ENCODE measurements at places on chromosomes 4 and X. TPM values are rescaled to one million over a fixed set of nuclear protein-coding genes. Genes with fewer than 3 reads are reported as not detected.

CXorf65 gene
- total RNA-seq, result not detected

GRCh38 chr4:141713185-141713584 is 76.8 kb downstream of the IL15 start:
- H3K4me1 ChIP-seq, result no peaks in the 10 kb centered on the region
- H3K27ac ChIP-seq, result no peak overlapping the region
- H3K4me3 ChIP-seq, result no peak overlapping the region
- no peaks in the 10 kb centered on the region for H3K27me3 ChIP-seq
- no peaks in the 10 kb centered on the region for H3K36me3 ChIP-seq

- no peaks in the 10 kb centered on the region for H3K36me3 ChIP-seq
- no peak overlapping the region for H3K4me3 ChIP-seq
- H3K27ac ChIP-seq, result no peak overlapping the region
- no peaks in the 10 kb centered on the region for H3K4me1 ChIP-seq
- H3K27me3 ChIP-seq, result no peaks in the 10 kb centered on the region
These were observed 11.2 kb upstream of the C1QTNF7 start for GRCh38 chr4:15416357-15417232.

DNA sequence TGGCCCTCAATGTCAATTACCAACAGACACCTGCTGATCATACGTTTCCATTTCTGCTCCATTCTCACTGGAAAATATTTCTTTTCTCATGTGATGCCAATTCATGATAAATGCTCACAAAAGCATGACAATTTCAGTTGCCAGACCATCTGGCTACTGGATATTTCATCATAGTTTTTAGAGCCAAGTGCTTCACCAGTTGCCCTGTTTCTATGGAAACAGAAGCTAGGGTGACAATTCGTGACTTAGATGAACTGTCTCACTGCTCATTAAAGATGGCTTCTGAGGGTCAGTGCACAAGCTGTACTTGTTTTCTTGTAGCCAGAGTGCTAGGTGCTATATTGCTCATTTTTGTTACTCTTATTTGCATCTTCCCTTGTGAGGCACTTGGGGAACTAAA is 184.9 kb downstream of the COMMD8 start:
- H3K4me1 ChIP-seq, result no peaks in the 10 kb centered on the region
- DNase-seq, result no peak
- H3K27ac ChIP-seq, result no peak overlapping the region
- H3K4me3 ChIP-seq, result no peak overlapping the region
- H3K36me3 ChIP-seq, result no peaks in the 10 kb centered on the region

- H3K27ac ChIP-seq, result no peak overlapping the region
- DNase-seq, result no peak
- H3K4me3 ChIP-seq, result no peak overlapping the region
- no peaks in the 10 kb centered on the region for H3K27me3 ChIP-seq
- no peaks in the 10 kb centered on the region for H3K36me3 ChIP-seq
- H3K4me1 ChIP-seq, result no peaks in the 10 kb centered on the region
These were observed 5.0 kb upstream of the ZCCHC4 start for GRCh38 chr4:25307596-25307995.

PNCK gene
- total RNA-seq, result 19.7 TPM

- no peak overlapping the region for H3K27ac ChIP-seq
- DNase-seq, result no peak
- H3K4me3 ChIP-seq, result no peak overlapping the region
- no peaks in the 10 kb centered on the region for H3K36me3 ChIP-seq
These were observed 203.8 kb downstream of the AASDH start for GRCh38 chr4:56183344-56183959.

SUPT20HL2 gene
- total RNA-seq, result not detected

DNA sequence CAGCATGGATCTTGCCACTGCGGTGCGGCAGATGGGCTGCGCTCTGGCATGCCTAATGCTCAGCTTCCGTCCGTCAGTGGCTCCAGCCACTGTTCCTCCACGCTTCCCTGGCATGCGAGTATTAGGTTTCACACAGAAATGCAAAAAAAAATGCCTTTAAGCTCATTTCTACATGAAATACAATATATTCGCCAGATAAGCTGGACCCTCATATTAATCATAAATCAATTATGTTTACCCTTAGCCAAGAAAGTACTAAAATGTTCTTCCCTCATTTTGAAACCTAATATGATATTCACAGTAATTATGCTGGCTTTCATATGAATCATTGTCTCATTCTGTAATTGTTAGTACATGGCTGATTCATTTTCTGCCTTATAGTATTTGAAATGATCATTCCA is 115.5 kb upstream of the FAM241A start:
- no peaks in the 10 kb centered on the region for H3K4me1 ChIP-seq
- no peak overlapping the region for H3K27ac ChIP-seq
- no peak overlapping the region for H3K4me3 ChIP-seq
- no peaks in the 10 kb centered on the region for H3K36me3 ChIP-seq
- H3K27me3 ChIP-seq, result no peaks in the 10 kb centered on the region
- peak; percentile 14 for DNase-seq

TLR6 gene
- total RNA-seq, result 0.07 TPM

- H3K4me1 ChIP-seq, result no peaks in the 10 kb centered on the region
- H3K27me3 ChIP-seq, result no peaks in the 10 kb centered on the region
- no peaks in the 10 kb centered on the region for H3K36me3 ChIP-seq
- no peak overlapping the region for H3K4me3 ChIP-seq
- no peak for DNase-seq
- no peak overlapping the region for H3K27ac ChIP-seq
These were observed 87.8 kb upstream of the ACSL1 start for GRCh38 chr4:184913356-184914143.

TLL1 gene
- not detected for total RNA-seq

ATRX gene
- 106 TPM for total RNA-seq

GRCh38 chr4:147985376-147985775 is 253.5 kb downstream of the ARHGAP10 start:
- H3K4me1 ChIP-seq, result peaks cover 25% of the 10 kb centered on the region
- no peaks in the 10 kb centered on the region for H3K36me3 ChIP-seq
- no peak overlapping the region for H3K27ac ChIP-seq
- no peak for DNase-seq

SULT1E1 gene
- not detected for total RNA-seq

UCP1 gene
- 0.28 TPM for total RNA-seq

- H3K4me3 ChIP-seq, result no peak overlapping the region
- no peaks in the 10 kb centered on the region for H3K36me3 ChIP-seq
- peaks cover 58% of the 10 kb centered on the region for H3K27me3 ChIP-seq
- no peak overlapping the region for H3K27ac ChIP-seq
- DNase-seq, result peak; percentile 39
These were observed 31.4 kb downstream of the DOK7 start for GRCh38 chr4:3494462-3494871.

CT45A3 gene
- total RNA-seq, result not detected

GRCh38 chr4:183732296-183732695 is 73.2 kb downstream of the TRAPPC11 start:
- DNase-seq, result no peak
- H3K27ac ChIP-seq, result no peak overlapping the region
- H3K4me3 ChIP-seq, result no peak overlapping the region
- H3K4me1 ChIP-seq, result no peaks in the 10 kb centered on the region
- H3K27me3 ChIP-seq, result no peaks in the 10 kb centered on the region
- H3K36me3 ChIP-seq, result no peaks in the 10 kb centered on the region
